ENCODE measurements at places on chromosomes 11 and 22.

- no peak for DNase-seq
These were observed 903.7 kb downstream of the BRD1 start for GRCh38 chr22:48923996-48924395.

DNA sequence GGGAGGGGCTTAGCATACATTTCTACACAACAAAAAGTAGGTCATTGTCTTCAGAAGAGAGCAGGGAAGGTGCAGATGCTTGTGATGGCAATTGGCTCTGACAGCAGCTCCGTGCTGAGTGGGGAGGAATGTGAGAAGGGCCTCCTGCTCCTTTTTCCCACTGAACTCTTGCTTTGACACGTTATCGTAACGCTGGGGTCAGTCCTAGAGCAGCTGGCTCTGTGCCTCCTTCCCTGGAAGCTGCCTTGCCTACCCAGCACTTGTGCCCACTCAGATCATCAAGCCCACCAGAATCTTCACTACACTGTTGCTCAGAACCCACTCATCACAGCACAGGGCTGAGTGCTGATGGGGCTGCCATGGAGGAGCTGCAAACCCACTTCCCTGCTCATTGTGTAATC lies 14.9 kb upstream of the NAV2 start:
- no peak for DNase-seq

- DNase-seq = no peak
These were observed at the start of gene OR10G7 for GRCh38 chr11:124041254-124041653. TSS of gene OR10G7 (minus strand) at chr11:124041325. CDS start at chr11:124039001, 2,324 bp downstream.

GRCh38 chr22:37079668-37080171 lies 28.2 kb downstream of the KCTD17 start:
- peak; percentile 42 for DNase-seq

DNA sequence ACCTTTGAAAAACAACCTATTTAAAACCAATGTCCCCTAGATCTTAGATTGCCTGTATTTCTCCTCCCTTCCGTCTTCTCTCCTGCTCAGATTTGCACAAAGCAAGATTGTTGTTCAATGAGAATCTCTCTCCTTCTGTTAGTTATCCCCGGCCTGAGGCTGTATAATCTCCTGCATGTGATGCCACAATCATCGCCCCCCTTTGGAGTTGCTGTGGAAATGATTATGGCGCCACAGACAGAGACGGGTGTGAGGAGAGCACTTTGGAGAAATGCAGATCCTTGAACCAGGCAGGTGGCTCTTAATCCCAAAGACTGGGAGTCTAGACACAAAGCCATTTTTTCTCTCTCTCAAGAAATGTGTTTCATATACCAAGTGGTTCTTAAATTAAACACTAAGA lies 941.3 kb downstream of the OPCML start:
- no peak for DNase-seq

DNA sequence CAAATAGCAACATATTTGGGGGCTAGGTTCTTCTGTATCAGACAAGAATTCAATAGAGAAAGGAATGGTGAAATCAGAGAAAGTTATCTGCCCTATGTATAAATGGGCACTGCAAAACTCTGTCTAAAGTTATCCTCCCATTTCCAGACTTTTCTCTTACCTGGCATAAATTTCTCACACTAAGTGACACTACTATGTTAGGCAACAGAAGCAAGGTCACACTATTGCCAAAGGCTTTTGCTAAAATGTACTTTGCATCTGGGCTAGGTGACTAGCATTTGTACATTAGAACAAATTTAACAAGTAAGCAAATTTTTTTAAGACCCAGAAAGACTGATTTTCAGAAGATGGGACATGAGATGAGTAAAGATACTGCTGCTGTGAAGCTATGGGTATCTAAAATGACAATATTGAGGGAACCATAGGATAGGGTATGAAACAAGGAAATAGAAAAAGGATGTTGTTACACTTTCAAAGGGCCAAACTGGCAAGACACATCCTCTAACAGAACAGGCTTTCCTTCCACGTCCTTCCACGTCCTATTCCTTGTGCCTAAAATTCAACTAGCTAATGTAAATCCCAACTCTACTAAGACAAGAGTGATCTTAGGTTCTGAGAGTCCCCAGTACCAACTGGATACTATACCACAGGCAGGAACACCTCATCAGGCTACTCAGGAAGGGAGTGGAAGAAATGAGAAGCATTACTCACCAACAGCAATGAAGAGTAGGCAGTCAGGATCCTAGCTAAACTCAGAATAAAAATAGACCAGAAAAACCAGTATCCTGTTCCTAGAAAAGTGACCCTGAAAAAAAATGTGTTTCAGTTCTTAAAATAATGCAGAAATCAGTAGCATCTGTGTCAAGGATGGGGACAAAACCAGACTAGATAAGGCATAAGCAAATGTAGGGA lies 22.6 kb downstream of the GDPD4 start:
- no peak for DNase-seq

- DNase-seq = no peak
These were observed 203.7 kb downstream of the MN1 start for GRCh38 chr22:27597703-27598444.

DNA sequence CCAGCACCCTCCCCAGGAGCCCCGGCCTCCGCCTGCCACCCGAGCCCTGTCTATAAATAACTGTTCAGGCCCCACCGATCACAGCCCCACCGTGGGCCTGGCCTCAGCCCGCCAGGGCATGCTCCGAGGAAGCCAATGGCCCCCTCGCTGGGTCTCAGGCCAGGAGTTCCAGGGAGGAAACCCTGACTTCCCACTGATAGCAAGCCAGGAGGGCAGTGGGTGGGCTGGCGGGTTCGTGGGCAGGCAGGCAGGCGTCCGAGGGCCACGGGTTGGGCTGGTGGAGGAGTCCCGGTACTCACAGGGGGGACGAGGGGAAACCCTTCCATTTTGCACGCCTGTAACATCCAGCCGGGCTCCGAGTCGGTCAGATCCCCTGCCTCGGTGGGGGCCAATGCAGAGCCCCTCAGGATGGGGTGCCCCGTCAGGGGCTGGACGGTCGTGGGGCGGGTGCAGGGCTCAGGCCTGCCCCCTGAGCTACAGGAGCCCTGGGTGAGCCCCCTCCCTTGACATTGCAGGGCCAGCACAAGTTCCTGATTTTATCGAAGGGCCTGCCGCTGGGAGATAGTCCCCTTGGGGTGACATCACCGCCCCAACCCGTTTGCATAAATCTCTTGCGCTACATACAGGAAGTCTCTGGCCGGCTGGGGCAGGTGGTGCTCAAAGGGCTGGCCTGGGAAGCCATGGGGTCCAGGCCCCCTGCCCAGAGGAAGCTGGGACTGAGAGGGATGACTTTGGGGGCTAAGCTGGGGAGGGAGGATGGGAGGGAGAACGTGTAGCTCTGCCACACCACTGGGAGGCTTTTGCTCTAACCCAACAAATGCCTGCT lies at the start of gene SPI1:
Gene SPI1, minus strand, starts transcription at position 538 of the 826 bp plus-strand sequence. Its CDS starts 194 bp downstream, at position 344.
- DNase-seq = no peak

GRCh38 chr11:3055891-3056290 lies 1.3 kb downstream of the CARS1 start:
- no peak for DNase-seq

GRCh38 chr22:23598805-23599518 lies 18.9 kb upstream of the IGLL1 start:
- no peak for DNase-seq

DNA sequence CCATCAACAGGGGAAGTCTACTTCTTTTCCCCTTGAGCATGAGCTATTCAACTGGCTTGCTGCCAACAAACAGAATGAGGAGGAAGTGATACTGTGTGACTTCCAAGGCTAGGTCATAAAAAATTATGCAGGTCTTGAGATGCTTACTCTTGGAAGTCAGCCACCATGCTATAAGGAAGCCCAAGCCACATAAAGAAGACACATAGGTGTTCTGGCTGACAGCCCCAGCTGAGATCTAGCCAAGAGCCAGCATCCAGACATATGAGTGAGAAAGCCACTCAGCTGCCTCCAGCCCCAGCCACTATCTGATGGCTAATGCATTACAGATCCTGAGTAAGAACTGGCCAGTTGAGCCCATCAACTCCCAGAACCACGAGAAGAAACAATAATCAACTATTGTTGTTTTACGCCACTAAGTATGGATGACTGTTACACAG lies 31.0 kb upstream of the PPP2R1B start:
- DNase-seq = no peak

- DNase-seq = no peak
These were observed 86.5 kb upstream of the SLC25A18 start for GRCh38 chr22:17476838-17477237.

DNA sequence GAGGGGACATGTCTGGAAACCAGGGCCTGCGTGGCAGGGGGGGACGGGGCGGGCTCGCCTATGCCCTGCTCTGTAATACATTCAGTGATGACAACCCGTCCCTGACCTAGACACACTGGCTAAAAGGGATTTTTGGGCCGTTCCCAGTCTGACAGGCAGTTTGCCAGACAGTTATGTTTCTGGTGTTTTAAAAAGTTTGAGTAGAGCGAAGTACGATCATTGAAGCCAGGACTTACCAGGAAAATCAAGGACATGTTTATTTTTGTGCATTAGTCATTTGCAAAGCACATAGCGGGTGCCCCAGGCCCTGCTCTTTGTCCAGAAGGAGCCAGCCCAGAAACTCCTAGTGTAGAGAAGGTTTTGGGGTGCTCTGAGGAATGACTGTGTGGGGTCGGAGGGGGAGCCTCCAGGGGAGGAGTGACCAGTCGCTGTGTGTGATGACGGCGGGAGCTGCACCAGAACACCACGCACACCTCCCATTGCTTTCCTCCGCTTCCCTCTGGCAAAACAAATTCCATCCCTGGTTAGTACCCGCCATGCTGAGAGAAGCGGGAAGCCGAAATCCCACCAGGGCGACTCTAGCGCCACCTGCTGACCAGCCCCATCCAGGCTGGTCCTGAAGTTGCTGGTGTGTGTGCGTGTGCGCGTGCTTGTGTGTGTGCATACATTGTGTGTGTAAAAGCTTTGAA lies 50.8 kb downstream of the FBLN1 start:
- peak; percentile 34 for DNase-seq

DNA sequence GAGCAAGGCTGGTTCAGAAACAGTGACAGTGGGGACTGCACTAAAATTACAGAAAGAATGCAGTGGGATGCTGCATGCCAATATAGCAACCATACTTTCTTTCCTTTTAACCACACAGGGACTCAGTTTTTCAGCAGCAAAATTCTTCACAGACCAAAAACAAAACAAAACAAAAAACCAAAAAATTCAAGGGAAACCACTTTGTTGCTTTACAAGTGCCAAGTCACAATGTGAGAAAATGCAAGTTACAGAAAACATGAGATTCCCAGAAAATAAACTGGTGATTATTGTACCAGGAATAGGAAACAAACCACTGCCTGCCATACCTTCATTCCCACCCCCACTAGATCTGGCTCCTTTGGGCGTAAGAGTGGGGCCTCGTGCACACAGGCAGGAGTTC lies 52.6 kb downstream of the TENM4 start:
- DNase-seq = no peak

GRCh38 chr11:125202362-125202880 lies 37.9 kb downstream of the PKNOX2 start:
- DNase-seq = no peak

DNA sequence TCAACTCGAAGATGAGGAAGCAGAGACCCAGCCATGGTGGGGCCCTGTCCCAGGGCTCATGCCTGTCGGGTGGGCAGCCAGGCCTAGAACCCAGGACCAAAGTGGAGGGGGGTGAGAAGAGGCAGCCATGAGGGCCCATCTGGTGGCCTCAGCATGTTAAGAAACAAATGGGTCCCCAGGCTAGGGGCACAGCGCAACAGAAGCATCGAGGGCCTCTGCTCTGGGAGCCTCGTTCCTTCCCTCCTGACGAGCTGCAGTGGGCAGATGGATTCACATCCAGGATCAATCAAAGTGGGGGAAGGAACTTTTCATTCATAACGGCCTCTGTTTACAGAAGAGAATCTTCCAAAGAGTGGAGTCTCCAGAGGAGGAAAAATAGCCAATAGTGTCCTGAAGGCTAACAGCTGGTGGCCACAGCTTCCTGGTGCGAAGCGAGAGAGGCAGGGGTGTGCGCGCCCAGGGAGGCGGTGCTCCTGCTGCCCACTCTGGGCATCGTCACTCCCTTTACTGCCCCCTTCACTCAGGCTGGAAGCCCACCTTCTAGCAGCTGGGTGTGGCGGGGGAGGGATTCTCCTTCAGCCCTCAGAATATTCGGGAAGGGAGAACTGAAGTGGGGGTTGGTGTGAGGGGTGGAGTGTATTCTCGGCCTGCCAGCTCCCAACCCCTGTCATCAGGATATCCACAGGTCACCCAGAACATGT lies 4.3 kb downstream of the CBX7 start:
- DNase-seq = no peak

DNA sequence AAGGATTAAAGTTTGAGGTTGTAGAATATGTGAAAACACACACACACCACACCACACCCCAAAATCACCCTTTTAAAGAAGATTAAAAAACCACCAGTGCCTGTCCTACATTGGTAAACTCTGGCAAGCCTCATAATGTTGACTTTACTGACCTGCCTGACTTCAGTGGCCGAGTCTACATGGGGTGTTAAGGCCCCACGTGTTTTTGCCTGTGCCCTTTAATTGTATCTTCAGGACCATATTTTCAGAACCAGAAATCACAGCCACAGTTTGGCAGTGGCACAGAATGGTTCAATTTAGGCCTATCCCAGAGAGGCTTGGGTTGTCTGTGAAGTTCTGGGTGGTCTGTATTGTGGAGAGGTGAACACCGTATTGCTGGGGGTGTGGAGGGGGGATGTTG lies 33.4 kb downstream of the ZBTB16 start:
- no peak for DNase-seq

DNA sequence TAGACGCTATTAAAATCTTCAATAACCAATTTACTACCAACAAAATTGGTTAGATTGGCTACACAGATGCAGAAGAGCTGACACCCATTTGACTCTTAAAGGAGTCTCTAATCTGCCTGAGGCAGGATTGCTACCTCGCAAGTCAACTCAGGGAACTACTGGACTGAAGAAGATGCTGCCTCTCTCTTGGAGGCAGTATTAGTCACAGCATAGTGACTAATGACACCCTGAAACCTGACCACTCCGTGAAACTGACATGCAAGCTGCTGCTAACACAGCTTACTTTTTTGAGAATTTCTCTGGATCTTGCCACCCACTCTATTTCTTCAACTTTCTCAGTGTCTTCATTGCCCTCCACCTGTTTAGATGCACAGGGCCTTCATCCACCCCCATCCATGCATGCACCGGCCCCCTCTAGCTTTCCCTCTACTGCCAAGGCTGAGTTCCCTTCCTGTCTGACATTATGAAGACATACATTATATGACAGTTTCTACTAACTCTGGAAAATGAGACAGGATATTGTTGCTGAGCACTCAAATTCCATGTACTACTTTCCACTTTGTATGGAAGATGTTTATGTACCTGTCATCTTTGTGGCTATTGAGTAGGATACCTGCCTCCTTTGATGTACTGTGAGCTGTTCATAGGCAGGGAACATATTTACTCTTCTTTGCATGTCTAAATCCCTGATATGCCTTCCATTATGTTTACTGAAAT lies 183.2 kb downstream of the MSANTD4 start:
- no peak for DNase-seq

DNA sequence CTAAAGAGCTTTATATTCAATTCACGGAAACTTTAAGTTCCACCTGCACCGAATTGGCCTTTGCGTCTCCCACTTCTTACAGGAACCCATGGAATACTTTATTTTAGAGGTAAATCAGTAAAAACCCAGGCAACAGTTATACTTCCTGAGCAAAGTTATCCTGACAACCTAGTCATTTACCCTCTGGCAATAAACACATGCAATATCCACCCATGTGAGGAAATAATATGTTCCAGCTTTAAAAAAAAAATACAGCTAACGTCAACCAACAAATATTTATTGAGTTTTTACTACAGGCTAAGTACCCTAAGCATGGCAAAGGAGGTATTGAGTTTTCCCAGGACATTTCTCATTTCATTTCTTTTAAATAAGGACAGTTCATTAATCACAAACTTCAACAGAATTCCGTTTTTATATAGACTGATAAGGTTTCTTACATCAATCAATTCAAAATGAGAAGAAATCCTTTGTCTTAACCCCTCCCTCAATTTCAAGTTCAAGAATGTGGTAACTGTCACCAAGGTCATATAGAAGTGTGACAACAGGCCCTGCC lies 38.3 kb upstream of the CCDC34 start:
- no peak for DNase-seq
